Panc1 (cell line): ENCODE measurements at places on chromosomes 1 and 21.
A peak's percentile ranks its signal among the peaks of the same experiment; 100 is the strongest.

- DNase-seq, result no peak
Measured at GRCh38 chr1:211305044-211305443, 21.6 kb upstream of the TRAF5 start.

- DNase-seq, result no peak
Measured at GRCh38 chr1:207854001-207854400, 56.9 kb downstream of the CD34 start.

DNA sequence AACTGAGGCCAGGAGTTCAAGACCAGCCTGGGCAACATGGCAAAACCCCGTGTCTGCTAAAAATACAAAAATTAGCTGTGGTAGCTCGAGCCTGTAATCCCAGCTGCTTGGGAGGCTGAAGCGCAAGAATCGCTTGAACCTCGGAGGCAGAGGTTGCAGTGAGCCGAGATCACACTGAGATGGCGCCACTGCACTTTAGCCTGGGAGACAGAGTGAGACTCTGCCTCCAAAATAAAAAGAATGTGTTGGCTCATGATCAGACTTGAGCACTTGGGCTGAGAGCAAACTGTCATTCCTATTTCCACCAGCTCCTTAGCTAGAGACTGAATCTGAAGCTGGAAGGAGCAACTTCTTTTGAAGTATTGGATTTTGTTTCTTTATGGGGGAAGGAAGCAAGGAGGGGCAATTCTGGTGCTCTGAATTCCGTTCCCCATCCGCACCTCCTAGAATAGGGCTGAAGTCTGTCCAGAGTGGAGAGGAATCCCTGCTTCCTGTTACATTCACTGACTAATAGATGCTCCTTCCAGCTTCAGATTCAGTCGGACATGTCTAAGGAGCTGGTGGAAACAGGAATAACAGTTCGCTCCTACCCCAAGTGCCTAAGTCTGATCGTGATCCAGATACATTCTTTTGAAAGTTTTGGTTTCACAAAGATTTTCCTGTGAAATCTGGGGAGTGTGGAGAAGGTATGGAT, 3.8 kb downstream of the ZNF672 start:
- no peak for DNase-seq

GRCh38 chr1:55051169-55051568, 11.8 kb downstream of the PCSK9 start:
- DNase-seq, result no peak

DNA sequence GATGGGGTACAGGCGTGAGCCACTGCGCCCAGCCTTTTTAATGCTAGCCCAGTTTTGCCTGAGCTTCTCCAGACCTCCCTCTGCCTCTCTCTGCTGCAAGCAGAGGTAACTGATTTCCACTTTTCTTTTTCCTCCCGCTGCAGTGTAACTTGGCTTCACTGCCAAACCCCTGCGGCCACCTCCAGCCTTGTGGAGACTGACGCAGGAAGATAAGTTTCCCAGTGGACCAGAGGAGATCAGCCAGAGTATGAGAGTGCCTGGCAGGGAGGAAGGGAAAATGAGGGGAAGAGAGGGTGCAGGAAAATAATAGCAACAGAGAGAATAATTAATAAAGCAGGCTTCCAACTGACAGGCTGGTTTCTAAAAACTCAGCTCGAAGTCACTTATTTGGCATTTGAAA, 143.7 kb downstream of the PCNX2 start:
- no peak for DNase-seq

DNA sequence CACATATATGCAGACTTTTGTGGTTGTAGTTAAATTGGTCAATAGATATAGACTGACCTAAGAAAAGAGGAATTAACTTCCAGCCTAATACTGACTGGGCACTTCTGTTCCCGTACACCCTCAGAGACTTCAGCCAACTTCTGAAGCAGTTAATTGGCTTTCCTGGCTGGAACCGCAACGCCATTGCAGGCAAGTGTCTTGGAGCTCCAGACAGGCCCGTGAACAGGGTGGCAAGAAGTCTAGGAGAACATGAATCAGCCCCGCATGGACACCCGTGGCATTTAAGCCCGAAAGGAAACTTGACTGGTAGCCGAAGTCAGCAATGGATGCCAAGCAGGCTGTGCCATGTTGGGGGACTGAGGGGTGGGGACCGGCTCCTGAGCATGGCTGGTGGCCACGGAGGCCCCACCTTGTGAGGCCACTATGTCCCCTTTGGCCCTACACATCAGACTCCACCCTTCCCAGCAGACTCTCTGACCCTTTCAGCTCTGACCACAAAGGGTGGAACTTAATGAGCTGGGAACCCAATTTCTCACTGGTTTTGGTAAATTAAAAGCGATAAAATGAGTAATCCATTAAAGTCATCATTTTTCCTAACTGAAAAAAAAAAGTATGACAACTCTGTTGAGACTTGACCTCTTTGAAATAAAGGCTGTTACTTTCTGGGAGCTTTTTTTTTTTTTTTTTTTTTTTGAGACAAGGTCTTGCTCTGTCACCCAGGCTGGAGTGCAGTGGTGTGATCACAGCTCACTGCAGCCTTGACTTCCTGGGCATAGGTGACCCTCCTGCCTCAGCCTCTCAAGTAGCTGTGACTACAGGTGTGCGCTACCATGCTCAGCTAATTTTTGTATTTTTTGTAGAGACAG, 54.1 kb downstream of the RUNX1 start:
- DNase-seq, result no peak

DNA sequence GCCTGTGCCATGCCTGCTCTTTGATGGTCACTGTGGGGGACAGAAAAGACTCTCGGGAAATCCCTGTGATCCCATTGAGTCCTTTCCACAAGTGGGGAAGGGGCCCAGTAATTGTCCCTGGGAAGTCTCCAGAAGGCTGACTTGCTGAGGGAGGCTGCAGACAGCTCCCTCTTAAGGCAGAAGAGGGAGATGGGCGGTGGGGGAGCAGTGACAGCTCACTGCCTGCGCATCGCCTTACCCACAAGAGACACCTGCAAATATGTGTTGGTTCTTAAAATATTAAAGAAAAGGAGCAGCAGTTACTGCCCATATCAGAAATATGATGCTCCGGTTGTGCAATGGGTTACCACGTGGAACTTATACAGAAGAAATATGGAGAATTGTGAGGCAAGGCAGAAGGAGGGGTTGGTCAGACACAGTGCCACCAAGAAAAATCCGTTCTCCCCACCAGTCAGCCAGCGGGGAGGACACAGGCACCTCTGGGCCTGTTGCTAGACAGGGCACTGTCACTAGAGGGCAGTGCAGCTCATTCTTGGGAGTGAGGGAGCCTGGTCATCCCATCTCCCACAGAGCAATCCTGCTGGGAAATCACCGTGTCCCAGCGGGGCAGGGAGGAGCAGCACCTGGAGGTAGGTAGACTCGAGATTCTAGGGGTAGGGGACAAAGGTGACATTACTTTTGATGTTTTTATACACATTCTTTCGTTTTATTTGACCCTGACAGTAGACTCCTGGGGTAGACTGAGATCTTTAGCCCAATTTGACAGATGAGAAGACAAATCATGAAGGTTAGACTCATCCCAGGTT, 6.9 kb upstream of the CAMK1G start:
- peak; percentile 63 for DNase-seq

GRCh38 chr1:97783751-97784150, 137.1 kb downstream of the DPYD start:
- DNase-seq, result no peak

DNA sequence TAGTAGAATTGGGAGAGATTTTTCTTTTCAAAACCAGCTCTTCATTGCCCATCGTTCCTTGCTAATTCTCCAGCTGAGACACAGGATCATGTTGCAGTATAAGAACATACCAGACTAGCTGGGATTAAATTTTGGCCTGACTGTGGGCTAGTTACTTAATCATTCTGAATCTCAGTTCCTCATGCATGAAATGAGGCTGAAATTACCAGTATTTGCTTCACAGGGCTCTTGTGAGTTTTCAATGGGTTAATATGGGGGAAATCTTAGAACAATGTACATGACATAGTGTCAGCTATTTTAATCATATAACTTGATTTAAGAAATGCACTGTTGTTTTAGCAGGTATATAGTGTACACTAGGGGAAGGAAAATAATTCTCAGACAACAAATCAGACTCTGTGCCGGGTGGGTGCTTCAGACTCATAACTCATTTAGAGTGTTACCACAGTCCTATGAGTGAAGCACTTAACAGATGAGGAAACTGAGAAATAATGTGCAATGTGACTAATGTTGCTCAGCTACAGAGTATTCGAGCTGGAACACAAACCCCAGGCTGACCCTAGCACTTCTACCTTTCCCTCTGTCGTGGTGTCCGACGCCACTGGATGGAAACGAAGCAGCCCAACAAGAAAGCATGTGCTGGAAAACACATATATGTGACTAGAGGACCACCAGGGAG, 137.6 kb upstream of the SGIP1 start:
- DNase-seq, result no peak

DNA sequence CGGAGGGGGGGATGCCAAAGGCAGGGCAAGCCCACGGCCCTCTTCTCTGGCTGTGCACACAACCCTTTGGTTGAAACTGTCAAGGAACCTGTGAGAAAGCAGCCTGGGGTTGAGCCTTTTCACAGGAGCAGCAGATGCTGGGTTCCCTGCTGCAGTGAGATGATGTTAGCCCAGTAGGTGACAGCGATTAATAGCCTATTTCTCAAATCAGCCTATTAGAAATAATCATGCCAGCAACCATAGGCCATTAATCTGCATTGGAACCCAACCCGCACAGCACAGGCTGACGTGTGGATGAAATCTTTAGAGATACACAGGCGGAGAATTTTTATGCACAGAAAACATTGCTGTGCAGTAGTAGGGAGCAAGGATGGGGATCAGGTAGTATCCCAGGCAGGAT, 637.5 kb downstream of the AJAP1 start:
- no peak for DNase-seq

DNA sequence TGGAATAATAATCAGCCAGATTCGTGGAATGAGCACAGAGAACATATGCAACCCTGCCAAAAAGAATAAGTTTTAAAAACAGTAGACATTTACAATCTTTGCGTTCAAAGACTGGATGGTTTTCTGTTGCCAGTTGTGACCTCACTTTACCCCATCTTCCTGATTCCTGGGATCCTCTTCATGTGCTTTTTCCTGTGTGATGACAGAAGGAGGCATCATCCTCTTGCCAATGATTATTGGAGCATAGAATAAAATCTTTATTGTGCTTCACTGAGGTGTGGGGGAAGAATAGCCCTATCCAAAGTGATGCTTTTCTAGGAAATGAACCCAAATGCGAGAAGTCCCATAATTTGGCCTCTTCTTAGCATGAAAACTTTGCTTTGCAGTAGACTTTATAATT, 15.0 kb upstream of the BARHL2 start:
- no peak for DNase-seq

- DNase-seq, result no peak
Measured at GRCh38 chr1:43007377-43008114, 48.9 kb upstream of the SLC2A1 start.

- DNase-seq, result no peak
Measured at GRCh38 chr1:229130028-229130668, 140.8 kb upstream of the RAB4A start.

- no peak for DNase-seq
Measured at GRCh38 chr1:6197746-6198427, 1.5 kb downstream of the RPL22 start.

GRCh38 chr1:235725434-235725833, 75.8 kb upstream of the GNG4 start:
- no peak for DNase-seq

- no peak for DNase-seq
Measured at GRCh38 chr1:231748760-231749415, 122.3 kb downstream of the DISC1 start.

- DNase-seq, result no peak
Measured at GRCh38 chr1:201025571-201026002, 2.1 kb upstream of the KIF21B start.

- no peak for DNase-seq
Measured at GRCh38 chr21:38244885-38245869, 11.6 kb upstream of the KCNJ15 start.

DNA sequence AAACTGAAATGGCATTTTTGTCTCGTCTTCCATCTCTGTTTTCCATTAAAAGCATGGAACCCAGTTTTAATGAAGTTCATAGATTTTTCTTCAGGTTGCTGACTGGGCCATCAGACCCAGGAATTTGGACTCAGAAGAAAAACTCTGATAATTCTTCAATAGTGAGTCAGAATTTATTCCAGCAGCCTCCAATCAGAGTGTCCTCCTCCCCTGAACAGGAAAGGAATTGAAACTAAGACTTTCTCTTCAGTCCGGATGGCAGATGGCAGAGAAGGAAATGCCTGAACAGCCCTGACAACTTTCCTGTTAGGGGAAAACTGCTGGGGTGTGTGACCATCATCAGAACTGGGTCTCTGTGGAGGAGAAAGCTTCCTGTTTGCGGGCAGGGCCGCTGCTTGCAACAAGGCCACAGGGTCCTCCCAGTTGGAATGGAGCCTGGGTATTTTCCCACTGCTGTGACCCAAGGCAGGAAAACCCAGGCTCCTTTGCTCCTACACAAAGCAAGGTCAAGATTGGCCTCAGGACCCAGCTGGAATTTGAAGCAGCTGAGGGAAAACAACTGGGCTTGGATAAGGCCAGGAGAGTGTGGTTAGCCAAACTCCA, 20.7 kb downstream of the CD34 start:
- no peak for DNase-seq

DNA sequence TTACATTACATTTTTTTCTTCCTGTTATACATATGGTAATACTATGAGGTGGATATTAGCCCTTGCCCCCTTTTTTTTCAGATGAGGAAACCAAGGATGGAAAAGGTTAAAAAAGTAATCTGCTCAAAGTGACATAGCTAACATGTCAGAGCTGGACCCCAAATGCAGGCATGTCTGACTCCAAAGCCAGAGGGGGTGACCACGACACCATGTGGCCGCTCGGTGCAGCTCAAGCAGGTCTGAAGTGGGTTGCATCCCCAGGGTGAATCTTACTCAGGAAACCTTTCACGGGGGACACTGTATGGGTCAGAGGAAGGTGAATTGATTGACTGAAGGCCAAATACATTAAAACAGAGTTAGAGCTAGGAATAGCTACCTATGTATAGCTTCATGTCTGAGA, 34.8 kb downstream of the CD34 start:
- DNase-seq, result no peak

GRCh38 chr1:169989246-169989645, 85.2 kb downstream of the KIFAP3 start:
- no peak for DNase-seq

DNA sequence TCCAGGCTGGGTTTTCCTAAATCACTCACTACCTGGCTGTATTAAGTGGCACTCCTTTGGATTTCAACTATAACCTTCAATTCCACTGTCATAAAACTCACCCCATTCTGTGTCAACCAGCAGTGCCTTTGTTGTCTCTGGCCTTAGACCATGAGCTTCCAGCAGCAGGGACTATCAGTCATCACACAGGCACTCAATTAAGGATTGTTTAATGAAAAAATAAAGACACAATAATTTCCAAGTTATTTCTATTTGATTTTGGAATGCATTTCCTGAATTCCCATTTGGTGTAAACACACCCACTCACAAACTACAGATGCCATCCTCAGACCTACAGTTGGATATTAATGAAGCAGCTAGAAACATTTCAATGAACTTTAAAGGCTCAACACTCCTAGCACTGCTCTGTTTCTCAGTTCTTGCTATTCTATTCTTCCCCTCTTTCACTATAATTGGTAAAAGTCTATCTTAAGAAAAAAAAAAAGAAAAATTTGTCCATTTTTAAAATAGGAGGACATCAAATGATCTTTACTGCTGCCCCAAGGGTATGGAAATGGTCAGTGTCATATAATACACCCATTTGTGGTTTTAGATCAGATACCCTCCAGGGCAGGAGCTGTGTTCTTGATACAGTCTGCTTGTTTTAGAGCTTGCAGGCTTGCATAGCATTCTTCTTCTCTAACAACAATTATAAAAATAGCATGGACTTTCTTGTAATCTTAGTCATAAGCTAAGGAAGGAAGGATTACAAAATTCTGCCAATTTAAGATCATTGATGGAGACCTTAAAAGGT, 156.4 kb downstream of the PTGER3 start:
- no peak for DNase-seq

GRCh38 chr1:117590273-117590925, 15.4 kb upstream of the TENT5C start:
- no peak for DNase-seq
